ENCODE measurements at places on chromosomes 1 and 21.

GRCh38 chr1:12654004-12654567 is 10.2 kb downstream of the AADACL4 start:
- DNase-seq = no peak

GRCh38 chr1:96346719-96347118 is 374.9 kb upstream of the PTBP2 start:
- DNase-seq = no peak

GRCh38 chr21:44381874-44382273 is 28.5 kb downstream of the TRPM2 start:
- DNase-seq = no peak

GRCh38 chr1:27057389-27057788 is 44.7 kb upstream of the TENT5B start:
- no peak for DNase-seq

GRCh38 chr1:93033029-93033428 is 46.1 kb upstream of the MTF2 start:
- no peak for DNase-seq

GRCh38 chr1:24966724-24967346 is 36.8 kb upstream of the RUNX3 start:
- DNase-seq = peak; percentile 76

DNA sequence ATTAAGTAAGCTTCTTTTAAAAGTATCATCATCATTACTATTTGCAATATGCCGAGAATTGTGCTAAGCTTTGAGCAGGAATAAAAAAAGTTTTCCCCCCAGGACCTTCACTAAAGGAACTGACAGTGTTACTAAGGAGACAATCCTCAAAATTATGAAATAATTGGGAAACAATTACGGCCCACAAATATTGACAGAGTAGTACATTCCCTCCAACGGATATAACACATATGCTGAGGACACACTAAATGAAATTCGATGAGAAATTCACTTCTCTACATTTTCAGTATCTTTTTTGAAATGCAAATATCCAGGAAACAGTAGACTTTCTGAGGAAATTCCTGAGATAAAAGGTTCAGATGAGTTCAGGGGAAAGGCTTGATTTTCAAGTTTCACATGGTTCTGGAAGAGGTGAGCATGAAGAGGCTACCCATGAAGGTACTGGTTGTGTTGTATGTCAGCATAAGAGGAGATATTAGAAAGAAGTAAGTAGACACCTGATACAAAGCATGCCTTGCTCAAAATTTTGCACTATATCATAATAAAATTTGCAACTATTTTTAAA is 171.2 kb upstream of the NR5A2 start:
- no peak for DNase-seq

- DNase-seq = peak; percentile 74
Measured at GRCh38 chr21:45478115-45478801, 64.0 kb downstream of the SLC19A1 start.

GRCh38 chr21:31515253-31515652 is 144.2 kb upstream of the SOD1 start:
- DNase-seq = no peak

DNA sequence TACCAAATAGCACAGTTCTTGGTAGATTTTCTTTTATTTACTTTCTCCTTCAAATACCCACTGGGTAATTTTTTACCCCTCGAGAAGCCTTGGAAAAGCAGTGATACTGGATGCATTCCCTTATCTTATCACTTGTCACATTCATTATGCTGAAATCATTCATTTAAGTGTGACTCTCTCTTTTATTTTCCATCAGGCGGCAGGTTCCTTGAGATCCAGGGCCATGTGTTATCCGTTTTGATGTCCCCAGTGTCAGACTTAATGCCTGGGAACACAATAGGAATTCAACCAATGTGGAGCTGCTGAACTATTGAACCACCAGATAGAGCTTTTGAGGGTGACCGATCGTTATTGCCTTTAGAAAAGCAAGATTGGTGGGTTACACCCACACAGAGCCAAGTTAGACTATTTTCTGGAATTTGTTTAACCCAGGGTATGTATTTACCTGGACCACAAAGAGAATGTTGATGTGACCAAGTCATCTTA is 51.5 kb upstream of the ATP5PO start:
- DNase-seq = no peak

GRCh38 chr1:45666836-45667235 is 19.5 kb downstream of the GPBP1L1 start:
- DNase-seq = no peak

- no peak for DNase-seq
Measured at GRCh38 chr1:185349556-185349955, 32.5 kb upstream of the IVNS1ABP start.

DNA sequence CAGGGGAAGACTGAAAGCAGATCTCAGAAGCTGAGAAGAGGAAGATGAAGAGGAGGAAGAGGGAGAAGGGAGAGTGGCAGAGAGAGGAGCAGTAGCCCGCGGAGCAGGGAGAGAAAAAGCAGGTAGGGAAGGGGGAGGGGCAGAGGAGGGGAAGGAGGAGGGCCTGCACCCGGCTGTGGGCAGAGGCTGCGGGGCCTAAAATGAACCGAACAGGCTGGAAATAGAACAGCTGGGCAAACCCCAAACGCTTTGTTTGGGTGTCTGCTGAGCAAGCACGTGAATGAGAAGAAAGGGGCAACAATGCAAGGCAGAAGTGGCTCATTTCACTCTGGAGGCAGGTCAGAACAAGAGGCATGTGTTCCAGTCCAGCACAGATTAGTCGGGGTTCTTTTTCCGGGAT is 33.5 kb downstream of the KCNC4 start:
- no peak for DNase-seq

GRCh38 chr1:6614929-6615785 is 1.6 kb downstream of the PHF13 start:
- DNase-seq = no peak

GRCh38 chr1:36612881-36613280 is 130.2 kb upstream of the CSF3R start:
- no peak for DNase-seq

DNA sequence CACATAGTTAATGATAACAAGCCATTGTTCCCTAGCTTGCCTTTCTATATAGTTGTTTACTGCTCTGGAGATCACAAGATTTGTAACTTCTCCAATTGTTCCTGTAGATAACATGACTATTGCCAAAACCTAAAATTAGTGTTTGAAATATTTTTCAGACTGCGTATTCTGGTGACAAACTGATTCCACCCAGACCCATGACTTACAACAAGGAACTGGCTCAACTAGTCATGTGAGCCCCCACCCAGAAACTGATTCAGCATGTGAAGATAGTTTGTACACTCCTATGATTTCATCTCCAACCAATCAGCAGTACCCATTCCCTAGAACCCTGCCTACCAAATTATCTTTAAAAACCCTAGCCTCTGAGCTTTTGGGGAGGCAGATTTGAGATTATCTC is 131.4 kb upstream of the BCL9 start:
- DNase-seq = no peak

Data from stimulated activated CD4-positive, alpha-beta T cell treated with anti-CD3 and anti-CD28 coated beads, Interleukin-2, amount 100 ng/mL, for 48 hours (primary cell).